Lung microvascular endothelial cell (primary cell): ENCODE measurements at places on chromosomes 13 and 19. TPM values are rescaled to one million over a fixed set of nuclear protein-coding genes. Genes with fewer than 3 reads are reported as not detected.

Gene POSTN
- 12.1 and 55.1 TPM in 2 replicates for total RNA-seq

Gene CFD
- 1.2 and 3.9 TPM in 2 replicates for total RNA-seq

Gene DNAJC15
- total RNA-seq, result 4.2 and 5.2 TPM in 2 replicates

Gene TSKS
- under 0.01 TPM in 2 replicates for total RNA-seq

Gene ATP4A
- total RNA-seq, result not detected in 2 replicates

Gene SLC25A41
- total RNA-seq, result not detected in 2 replicates

Gene PTGER1
- total RNA-seq, result under 0.01 and 0.20 TPM in 2 replicates

Gene IGFL2
- not detected in 2 replicates for total RNA-seq

Gene ATP1A3
- under 0.01 TPM in 1 of 2 replicates, not detected in the other for total RNA-seq

Gene SYNGR4
- not detected in 2 replicates for total RNA-seq

Gene TYK2
- total RNA-seq, result 41.2 and 74.0 TPM in 2 replicates

Gene DOCK6
- total RNA-seq, result 46.0 and 46.4 TPM in 2 replicates

Gene UQCR11
- 127 and 151 TPM in 2 replicates for total RNA-seq

Gene BEST2
- total RNA-seq, result not detected in 2 replicates

Gene SHD
- not detected in 2 replicates for total RNA-seq

Gene NCAN
- total RNA-seq, result not detected in 2 replicates

Gene MZF1
- total RNA-seq, result 5.4 and 7.5 TPM in 2 replicates

Gene LCP1
- under 0.01 TPM in 1 of 2 replicates, not detected in the other for total RNA-seq

Gene ZNF816
- 4.6 and 6.5 TPM in 2 replicates for total RNA-seq
